Hippocampal formation (tissue), 2 donors: ENCODE measurements at places on chromosomes 4 and X.

GRCh38 chr4:7425591-7426468 is 8.9 kb downstream of the PSAPL1 start:
- DNase-seq: no peak

DNA sequence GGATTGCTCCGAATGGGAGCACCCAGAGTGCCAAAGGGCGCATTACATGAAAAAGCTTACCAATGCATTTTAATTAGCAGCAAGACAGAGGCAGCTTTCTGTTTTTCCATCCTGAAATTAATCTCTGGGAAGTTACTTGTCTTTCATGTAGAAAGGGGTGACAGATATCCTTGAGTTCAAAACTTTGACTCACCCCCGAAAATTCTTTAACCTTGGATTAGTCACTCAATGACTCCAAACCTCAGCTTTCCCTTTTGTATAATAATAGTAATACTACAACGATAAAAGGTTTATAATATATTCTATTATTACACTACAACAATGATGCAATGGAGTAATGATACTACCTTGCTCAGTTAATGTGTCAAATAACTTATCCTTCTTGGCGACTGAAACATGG is 126.3 kb downstream of the ADAMTS3 start:
- no peak for DNase-seq

- DNase-seq: no peak
Observed at GRCh38 chr4:137367620-137368019, 164.7 kb downstream of the PCDH18 start.

DNA sequence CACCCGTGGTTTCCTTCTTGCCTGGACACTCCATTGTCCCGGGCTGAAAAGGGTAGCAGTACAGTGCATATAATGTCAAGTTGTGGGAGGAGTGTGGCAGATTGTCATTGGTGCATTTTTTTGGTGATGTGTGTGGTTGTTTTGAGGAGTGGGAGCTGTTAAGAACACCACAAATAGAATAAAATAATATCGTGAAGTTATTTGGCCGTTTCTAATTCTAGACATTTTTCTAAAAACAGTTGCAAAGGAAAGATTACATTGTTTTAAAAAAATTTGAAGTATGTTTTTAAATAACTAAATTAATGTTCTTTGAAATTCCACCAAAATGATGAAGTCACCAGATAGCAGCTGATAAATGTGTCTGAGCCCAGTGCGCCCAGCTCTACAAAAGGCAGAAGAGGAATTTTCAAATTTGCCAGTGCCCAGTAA is 1.3 kb downstream of the PKD2 start:
- no peak for DNase-seq
